ENCODE measurements at places on chromosomes 5 and 9.

GRCh38 chr5:133967124-133967523 lies 1.3 kb downstream of the C5orf15 start:
- DNase-seq: no peak

DNA sequence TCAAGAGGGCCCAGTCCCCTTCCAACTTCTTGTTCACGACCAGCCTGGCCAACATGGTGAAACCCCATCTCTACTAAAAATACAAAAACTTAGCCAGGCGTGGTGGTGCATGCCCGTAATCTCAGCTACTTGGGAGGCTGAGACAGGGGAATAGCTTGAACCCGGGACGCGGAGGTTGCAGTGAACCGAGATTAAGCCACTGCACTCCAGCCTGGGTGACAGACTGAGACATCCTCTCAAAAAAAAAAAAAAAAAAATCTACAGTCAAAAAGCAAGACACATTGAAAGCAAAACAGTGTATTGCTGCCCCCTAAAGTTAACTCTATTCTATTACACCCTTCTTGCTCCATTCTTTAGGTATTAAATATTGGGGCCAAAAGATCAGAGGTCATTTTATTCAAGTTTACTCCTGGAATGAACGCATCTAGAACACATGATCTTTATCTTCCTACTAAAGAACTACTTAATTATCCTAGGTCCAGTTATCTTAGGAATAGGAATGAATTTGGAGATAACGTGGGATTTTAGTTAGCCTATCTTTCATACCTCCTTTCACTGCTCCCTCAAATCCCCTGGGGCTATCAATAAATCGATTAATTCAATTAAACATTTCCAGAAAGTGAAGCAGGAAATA lies 2.4 kb downstream of the ATG12 start:
- no peak for DNase-seq

DNA sequence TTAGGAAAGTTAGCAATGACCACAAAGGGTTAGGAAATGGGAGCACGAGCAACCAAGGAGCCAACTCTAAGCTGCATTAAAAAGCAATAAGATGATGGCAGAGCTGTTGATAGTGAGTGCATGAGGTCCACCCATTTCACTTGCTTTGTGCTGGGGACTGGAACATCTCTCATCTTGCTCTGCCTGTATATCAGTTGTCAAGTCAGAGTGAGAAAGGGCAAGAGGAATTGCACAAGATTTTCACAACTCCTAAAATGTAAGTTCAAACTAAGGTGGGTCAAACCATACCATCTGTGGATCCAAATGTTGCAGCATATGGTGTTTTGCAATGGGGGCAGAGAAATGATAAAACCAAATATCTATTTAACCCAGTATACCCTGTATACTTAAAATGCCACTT lies 2.8 kb upstream of the ESM1 start:
- DNase-seq: no peak

DNA sequence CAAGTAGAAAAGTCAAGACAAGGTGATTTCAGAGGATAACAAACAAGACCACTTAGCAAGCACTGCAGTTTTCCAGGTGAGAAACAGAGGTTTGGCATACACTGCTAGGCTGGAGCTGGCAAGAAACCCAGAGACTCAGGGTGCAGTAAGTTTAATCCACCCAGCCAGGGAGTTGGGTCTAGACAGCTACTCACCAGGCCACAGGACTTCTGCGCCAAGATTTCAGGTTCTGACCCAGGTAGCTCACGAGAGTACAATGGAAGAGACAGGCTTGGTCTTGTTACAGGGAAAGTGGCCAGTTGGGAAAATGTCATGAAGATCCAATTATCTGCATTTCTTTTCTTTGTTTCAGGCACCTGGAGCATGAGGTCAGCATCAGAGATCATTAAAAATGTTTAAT lies 9.8 kb downstream of the SMIM23 start:
- DNase-seq: no peak

GRCh38 chr9:129990269-129991010 lies 52.5 kb downstream of the FNBP1 start:
- no peak for DNase-seq

- no peak for DNase-seq
These were observed 109.4 kb upstream of the PRLR start for GRCh38 chr5:35339616-35340100.

DNA sequence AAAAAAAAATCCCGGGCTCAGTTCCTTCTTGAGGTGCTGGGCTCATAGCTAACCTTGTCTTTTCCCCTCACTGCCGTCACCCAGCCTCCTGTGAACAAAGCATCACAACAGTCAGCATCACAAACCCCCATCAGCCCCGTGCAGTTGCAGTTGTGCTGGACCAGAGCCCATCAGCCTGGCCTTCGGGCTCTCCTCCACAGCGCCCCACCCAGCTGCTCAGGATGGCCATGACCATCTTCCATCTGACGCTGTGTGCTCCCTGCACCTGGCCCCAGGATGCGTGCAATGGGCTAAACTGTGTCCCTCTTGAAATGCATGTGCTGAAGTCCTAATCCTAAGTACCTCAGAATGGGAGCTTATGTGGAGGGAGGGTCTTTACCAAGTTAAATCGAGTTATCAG lies 48.1 kb downstream of the NSUN2 start:
- DNase-seq: no peak

DNA sequence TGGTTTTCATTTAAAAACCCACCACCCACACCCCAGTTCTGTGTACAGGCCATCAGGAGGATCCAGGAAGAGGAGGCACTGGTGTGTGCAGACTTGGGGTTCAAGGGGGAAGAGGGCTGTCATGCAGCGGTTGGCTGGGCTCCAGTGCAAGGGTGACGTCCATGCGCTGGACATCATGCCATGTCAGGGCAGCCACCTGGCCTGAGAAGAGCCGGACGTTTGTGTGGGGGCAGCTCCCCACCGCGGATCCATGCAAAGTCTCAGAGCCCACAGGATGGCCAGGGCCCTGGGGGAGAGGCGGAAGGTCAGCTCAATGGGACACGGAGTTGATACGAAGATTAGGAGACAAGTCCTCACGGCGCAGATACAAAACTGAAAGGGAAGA lies 11.1 kb downstream of the BRD9 start:
- no peak for DNase-seq

- DNase-seq: no peak
These were observed 115.3 kb upstream of the MSX2 start for GRCh38 chr5:174609116-174609515.

DNA sequence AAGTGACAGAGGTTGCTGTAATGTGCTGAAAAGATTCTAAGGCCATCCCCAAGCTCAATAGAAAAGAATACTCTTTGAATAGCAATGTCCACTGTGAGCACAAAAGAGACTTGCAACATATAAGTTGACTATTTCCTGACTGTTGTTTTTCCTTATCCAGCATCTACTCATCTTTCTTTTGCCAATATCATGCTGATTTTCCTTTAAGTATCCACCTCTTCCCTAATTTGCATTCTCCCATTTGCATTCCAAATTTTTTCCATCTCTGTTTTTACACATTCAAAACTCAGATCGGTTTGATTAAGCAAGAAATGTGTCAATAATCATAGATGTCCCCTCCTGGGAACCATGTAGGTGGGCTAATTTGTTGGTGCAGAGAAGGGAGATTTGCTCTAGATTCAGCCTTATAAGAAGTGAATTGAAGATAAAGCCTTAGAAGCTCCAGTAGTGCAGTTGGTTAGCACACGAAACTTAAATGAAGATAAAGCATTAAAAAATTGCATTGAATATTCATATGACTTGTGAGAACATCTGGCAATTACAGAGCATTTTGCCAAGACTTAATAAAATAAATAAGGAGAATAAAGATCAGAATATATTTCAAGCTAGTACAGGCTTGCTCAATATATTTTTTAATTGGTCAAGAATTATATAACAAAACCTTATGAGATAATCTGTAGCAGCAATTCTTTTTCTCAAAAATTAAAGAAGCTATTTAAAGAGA lies 267.6 kb downstream of the TMEM167A start:
- no peak for DNase-seq

DNA sequence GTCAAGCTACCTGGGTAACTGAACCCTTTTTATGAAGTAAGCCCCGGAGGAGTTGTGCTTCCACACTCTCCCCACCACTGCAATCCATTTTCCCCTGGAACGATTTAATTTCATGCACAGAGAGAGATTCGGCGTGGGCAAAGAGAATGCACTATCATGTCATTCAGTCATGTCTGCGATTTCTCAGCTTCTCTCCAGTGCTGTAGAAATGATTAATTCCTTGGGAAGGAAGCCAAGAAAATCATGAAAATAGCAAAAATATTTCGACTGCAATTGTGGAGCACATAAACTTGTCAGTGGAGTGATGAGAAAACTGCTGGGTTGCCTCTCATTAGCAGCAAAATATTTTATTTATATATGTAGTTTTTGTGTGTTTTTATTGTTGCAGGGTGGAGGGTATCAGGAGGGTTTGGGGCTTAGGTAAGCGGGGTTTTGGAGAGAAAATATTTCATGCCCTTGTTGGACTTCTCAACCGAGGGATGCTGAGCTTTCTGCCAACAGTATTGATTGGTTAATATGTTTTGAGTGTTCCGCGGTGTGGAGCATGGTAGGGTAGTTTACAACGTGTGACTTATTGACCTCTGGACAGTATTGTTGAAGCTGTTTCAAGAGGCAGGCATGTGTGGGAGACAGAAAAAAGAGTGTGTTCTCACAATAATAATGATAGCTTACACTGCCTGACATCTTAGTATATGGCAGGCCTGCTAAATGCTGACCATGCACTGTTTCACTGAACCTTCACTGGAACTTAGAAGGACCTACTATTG lies 69.3 kb downstream of the SGCD start:
- no peak for DNase-seq

- no peak for DNase-seq
These were observed 47.0 kb downstream of the CFAP90 start for GRCh38 chr5:7803937-7804336.

GRCh38 chr5:162603443-162604070 lies 536.0 kb downstream of the GABRG2 start:
- no peak for DNase-seq

- no peak for DNase-seq
These were observed 245.2 kb downstream of the EFNA5 start for GRCh38 chr5:107425541-107426031.

GRCh38 chr9:126354887-126355770 lies 28.5 kb downstream of the MVB12B start:
- no peak for DNase-seq

DNA sequence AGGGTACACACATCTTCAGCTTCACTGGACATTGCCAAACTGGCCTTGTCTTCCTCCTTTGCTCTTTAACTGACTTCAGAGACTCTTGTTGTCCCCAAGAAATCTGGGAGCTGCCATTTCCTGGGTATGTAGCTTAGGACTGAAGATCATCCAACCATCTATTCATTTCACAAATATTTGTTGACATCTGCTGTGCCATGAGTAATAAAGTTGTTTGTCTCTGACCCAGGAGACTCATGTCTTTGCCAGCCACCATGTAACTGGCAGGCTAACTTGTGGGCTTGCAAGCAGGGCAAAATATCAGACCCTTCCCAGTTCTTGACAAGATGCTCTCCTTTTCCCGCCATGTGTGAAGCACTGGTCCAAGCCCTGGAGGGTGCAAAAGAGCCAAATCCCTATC lies 17.1 kb upstream of the TOR1B start:
- DNase-seq: no peak

- no peak for DNase-seq
These were observed 31.7 kb upstream of the NXNL2 start for GRCh38 chr9:88503081-88503844.

GRCh38 chr9:104871961-104872527 lies 55.9 kb downstream of the ABCA1 start:
- DNase-seq: no peak

DNA sequence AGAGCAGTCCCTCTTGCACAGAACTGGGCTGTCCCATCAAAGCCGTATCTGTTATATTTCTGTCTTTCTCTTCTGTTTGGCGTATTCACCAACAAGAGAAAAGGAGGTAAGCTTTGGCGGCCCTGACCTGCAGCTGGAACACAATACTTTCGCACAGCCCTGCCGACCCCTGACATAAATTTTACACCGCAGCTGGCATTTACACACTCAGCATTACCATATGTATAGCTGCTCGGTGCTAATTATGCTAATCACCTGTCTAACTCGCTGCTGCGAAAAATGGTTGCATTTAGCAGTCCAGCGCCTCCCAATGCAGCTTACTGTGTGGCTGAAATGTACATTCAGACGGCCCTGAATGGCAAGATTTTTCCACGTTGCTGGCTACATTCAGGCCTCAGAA lies 20.8 kb downstream of the PTCH1 start:
- no peak for DNase-seq

DNA sequence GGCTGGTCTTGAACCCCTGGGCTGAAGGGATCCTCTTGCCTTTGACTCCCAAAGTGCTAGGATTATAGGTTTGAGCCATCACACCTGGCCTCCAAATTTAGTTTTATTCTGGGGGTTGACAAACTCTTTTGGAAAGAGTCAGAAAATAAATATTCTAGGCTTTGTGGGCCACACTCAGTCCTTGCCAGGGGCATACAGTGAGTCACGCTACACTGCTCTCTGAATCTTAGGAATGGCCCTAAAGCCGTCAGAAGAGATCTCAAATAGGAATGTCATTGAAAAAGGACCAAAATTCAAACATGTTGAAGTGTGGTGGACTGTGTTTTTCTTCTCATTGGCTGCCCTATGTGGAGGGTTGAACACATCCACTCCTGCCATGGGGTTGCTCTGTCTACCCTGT lies 127.7 kb upstream of the BASP1 start:
- no peak for DNase-seq

- no peak for DNase-seq
These were observed 100.9 kb downstream of the GABBR2 start for GRCh38 chr9:98607787-98608186.

- DNase-seq: no peak
These were observed 64.9 kb downstream of the CFAP95 start for GRCh38 chr9:69885474-69885929.

GRCh38 chr5:146079695-146080373 lies 25.5 kb downstream of the PLAC8L1 start:
- no peak for DNase-seq

DNA sequence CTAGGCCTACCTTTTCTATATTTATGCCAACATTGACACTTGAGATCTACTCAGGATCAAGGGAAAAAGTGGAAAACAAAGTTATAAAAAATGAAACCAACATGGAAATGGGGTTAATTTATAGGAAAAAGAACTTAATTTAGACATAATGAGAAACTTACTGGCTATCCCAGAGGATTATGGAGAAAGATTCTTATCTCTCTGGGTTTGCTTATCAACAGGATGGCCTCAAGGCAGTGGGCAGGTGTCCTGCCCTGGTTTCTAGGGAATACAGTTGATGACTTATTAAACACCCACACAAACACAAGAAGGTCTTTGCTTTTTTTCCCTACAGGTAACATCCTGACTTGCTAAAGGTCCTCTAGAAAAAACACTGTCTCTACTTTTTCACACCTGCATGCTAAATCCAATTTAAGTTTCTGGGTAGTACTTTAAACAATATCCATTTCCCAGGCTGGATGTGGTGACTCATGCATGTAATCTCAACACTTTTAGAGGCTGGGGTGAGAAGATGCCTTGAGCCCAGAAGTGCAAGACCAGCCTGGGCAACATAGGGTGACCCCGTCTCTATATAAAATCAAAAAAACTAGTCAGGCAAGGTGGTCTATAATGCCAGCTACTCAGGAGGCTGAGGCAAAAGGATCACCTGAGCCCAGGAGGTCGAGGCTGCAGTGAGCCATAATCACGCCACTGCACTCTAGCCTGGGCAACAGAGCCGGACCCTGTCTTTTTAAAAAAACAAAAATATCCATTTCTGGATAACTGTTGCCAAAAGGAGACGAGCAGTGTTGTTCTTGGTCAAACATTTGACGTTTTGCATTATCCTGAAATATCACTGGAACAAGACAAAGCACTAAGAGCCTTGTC lies 6.6 kb upstream of the ZNF608 start:
- DNase-seq: no peak
